ENCODE measurements at places on chromosomes 7 and 10.

DNA sequence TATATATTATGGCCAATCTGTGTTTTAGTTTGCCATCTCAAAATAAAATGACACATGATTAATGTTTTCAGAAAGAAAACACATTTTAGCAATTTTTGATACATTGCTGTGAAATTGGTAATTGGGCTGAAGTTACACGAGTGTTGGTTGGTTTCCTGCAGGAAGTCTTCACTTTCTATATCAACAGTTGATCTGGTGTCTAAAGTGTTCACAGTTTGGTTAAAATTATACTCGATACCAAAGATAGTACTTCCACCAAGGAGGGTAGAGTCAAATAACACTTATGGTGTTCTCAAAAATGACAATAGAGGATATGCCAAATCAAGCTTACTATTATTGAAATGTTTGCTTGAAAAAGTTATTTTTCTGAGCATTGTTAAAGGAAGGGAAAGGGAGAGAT is 120.3 kb upstream of the GLCCI1 start:
- no peak for DNase-seq

- no peak for DNase-seq
These were observed 41.4 kb downstream of the AFAP1L2 start for GRCh38 chr10:114362826-114363355.

DNA sequence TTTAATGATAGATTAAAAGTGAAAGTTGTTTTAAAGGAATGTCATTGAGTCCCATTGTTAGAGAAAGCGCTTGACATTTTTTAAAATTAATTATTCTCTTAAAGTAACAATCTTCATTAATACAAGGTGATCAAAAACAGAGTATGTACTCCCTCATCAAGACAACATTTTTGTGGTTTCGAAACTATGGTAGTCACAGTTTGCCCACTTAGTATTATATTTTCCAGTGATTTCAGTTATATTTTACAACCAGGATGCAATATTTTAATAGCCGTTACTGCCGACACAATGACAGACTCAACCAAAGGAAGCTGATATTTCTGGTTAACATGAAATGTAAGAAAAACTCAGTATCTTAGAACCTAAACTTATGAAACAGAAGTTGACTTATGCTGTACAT is 31.3 kb downstream of the MKX start:
- DNase-seq: no peak

DNA sequence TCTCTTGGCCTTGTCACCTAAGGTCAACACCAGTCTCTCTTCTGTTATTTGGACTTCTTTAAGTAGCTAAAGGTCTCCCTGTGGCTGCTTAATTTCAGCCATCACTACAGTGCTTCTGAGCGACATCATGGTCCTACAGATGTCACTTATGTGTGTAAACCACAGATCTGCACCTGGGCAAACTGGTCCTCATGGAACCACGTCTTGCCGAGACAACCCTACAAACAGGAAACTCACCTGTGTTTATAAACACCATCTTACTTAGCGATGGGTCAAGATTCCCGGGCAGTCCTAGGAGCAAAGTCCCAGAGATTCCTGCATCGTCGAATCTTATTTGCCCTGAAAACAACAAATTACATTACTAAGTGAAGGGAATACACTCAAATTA is 27.8 kb downstream of the KLF6 start:
- DNase-seq: no peak

DNA sequence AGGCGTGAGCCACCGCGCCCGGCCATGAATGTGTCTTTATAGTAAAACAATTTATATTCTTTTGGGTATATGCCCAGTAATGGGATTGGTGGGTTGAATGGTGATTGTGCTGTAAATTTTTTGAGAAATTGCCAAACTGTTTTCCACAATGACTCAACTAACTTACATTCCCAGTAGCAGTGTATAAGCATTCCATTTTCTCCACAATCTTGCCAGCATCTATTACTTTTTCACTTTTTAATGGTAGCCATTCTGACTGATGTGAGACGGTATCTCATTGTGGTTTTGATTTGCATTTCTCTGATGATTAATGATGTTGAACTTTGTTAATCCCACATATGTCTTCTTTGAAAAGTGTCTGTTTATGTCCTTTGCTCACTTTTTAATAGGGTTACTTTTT is 1187.9 kb downstream of the XPNPEP1 start:
- DNase-seq: peak; percentile 72

GRCh38 chr10:111872591-111872990 is 311.0 kb downstream of the GPAM start:
- peak; percentile 11 for DNase-seq

DNA sequence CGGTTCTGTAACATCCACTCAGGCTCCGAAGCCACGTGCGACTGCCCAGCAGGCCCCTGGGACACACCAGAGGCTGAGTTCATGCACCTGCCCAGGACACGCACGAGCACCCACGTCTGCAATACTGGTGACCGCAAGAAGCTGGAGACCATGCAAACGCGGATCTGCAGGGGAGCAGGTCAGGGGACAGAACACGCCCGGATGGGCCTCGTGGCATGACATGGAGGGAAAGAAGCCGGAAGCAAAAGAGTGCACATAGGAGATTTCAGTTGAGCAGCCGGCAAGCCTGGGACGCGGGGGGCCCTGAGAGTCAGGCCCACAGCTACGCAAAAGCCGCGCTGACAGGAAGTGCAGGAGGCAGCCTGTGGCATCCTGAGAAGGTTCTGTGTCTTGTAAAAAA is 73.7 kb downstream of the FOXL3 start:
- DNase-seq: no peak

- DNase-seq: no peak
These were observed 11.7 kb downstream of the VWA2 start for GRCh38 chr10:114250716-114251115.

- DNase-seq: no peak
These were observed 421.1 kb upstream of the FOXK1 start for GRCh38 chr7:4260867-4261600.

DNA sequence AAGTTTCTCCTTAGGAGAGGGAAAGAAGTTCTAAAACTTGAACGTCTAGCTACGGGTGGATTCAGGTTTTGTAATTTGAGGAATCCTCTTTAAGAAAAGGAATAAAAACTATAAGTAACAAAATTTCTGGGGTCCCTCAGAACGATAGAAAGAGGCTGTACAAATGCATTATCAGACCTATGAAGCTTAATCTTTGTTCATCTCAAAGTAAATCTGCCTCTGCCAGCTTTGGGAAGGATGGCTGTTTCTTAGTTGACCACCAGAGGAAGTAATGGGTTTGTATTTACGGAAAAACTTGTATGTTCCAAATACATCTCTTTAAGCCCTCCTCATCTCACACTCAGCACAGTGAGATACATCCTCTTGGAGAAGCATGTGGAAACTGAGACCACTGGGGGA is 864 bp downstream of the PSTK start:
- peak; percentile 47 for DNase-seq

- peak; percentile 24 for DNase-seq
These were observed 29.0 kb downstream of the CUL1 start for GRCh38 chr7:148727501-148728278.

DNA sequence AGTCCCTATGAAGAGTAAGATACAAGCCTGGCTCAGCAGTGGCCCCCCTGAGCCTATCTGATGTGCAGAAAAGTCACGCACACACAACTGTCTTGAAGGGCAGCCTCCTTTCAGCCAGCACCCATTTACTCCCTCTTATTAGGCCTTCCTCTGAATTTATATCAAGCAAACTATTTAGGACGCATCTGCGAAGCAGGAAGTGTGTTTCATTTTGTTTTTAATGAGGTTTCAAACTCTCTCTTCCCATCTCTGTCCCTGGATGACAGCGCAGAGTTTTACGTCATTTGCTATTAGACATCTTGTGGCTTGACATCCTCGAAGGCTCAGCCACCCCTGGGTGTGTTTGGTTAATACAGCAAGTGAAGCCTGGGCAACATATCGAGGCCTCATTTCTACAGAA is 79.5 kb downstream of the CUX1 start:
- no peak for DNase-seq

GRCh38 chr10:70296406-70296899 is 12.6 kb upstream of the NPFFR1 start:
- peak; percentile 87 for DNase-seq

DNA sequence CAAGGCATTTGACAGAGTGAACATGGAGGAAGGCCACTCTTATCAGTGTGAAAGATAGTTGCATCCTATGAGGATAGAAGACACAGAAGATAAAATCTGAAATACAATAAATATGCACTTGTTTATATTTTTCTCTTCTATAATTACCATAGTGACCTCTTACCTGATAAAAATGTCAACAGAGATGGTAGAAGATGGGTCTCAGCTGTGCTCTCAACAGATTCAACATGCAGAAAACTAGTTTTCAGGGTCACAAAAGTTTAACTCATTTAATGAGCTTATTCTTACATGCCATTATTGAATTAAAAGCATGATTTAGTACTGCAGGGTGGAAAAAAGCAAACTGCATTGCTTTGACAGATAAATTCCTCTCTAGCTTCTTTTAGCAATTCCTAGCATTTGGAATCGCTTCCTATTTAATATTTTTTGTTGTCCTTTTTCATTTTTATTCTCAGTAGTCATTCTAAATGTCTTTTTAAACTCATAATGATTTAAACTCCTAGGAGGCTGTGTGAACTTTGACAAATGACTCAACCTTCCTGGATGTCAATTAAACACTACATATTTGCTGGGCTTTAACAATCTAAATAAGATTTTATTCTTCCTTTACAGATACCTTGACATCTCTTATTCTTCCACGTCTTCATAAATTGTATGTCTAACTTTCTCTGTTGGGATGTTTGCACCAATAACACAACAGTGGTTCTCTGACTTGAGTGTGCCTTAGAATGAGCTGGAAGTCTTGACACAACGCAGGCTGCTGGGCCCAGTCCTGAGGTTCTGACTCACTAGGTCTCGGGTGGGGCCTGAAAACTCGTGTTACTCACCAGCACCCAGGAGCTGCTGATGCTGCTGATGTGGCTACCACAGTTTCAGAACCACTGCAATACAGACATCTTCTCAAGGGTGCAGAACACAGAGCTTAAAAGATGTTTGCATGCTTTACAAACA is 565.5 kb upstream of the IGFBP3 start:
- peak; percentile 90 for DNase-seq

- peak; percentile 70 for DNase-seq
These were observed 12.1 kb upstream of the RHBDD2 start for GRCh38 chr7:75866489-75867389.

GRCh38 chr7:38938001-38938485 is 29.1 kb upstream of the VPS41 start:
- no peak for DNase-seq

- DNase-seq: peak; percentile 40
These were observed 45.5 kb upstream of the ABLIM1 start for GRCh38 chr10:114703377-114704107.

- no peak for DNase-seq
These were observed 27.7 kb upstream of the BET1 start for GRCh38 chr7:94031865-94032264.

DNA sequence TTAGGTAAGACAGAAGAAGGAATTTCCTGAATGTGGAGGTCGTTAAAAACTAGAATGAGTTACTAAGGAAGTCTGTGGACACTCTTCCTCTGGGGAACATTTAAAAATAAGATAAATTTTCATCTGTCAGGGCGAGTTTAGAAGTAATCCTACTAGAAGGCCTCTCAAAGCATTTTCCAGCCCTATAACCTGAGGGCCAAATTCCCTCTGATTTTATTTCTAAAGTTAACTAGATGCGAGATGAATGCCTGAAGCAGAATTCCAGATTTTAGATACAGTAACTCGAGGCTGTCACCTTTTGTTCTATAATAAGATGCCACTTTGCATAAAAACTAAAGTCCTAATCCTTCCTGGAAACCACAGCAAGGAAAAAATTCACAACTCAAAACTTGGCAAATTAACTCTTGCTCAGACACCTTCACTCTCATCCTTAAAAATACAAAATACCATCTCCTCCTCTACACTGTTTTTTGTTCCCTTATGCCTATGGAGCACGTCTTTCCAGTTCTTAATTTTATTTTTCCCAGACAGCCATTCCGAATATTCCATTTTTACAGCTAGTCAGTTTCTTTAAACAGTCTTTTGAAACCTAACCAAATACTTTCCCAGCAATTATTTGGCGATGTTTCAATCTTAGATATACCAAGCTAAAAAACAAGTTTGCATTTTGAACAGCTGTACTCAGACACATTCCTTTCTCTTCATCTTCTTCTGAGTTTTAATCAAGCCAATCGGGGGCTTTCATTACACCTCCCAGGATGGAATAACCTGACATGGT is 420.7 kb upstream of the NFE2L3 start:
- DNase-seq: peak; percentile 18

DNA sequence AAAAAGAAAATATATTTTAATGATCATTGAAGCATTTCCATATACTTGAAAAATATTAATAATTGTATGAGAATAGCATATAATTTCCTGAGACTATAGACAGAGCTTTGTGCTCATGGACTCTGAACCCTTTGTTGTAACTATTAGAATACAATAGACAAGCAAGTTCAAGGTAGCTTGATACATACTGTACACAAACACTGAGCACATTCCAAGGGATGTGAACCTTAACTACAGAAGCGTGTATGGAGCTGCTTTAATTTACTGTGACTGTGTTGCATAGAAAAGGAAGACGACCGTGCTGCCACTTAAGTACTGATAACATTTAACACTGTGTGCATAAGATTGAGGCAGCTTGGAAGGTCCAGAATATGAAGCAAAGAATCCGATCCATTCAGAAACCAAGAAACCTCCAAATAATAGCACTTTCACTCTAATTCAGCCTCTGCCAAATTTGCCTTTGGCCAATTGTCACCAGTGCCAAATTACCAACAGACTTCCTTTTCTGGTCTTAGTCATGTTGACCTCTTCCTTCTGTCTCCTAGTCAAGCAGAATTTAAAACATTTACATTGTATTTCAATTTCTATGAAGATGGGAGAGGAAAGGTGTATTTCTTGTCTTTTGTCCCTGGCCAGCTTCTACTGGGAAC is 566.1 kb upstream of the GALNT17 start:
- DNase-seq: peak; percentile 22

GRCh38 chr7:7114575-7115291 is 67.6 kb upstream of the C1GALT1 start:
- DNase-seq: no peak

DNA sequence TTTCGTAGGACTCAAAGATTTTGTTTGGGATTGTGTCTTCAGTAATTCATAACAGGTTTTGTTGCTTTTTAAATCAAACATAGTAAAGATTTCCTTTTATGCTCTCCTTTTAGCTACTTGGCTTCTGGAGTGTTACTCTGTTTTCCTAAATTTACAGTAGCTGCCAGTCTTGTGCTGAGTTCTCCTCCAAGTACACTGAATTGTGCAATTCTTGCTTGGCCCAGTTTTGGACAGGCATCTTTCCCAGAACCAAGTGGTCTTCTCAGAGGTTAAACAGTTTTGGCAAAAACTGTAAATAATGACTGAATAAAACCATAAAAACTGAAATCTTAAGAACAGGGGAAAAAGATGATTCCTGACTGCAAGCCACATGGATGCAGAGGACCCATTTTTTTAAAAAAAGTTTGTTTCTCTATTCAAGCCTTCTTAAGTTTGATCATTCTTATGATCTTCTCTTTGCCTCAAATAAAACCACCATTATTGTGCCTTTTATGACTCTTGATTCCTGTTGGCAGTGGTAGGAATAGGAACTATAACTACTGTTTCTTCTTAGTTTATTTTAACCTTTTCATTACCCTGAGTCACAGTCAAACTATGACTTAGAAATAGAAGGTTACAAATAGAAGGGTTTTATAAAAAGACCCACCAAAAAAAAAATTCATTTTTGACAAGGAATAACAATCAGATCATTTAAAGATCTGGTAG is 88.0 kb downstream of the MDFIC start:
- no peak for DNase-seq

- DNase-seq: peak; percentile 71
These were observed 21.0 kb downstream of the TM9SF3 start for GRCh38 chr10:96565774-96566173.
